ENCODE measurements at places on chromosomes 6 and 20.

GRCh38 chr20:22585786-22586493, 1.6 kb upstream of the FOXA2 start:
- DNase-seq: no peak

DNA sequence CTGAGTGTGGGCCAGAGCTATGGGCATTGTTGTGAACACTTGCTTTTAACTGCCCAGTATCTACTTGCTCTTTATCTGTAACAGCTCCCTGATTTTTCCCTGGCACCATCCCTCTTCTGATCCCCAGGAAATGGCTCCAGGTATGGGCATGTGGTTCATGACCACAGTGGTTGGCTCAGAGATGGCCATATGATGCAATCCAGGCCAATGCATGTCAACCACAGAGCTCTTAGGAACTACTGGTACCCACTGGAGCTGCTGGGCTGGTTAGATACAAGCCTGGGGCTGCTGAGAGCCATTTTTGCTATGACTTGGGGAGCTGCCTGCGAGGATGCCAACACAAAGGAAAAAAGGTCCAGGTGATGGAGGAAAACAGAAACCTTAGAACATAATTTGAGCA, 55.6 kb downstream of the KCNB1 start:
- DNase-seq: no peak

DNA sequence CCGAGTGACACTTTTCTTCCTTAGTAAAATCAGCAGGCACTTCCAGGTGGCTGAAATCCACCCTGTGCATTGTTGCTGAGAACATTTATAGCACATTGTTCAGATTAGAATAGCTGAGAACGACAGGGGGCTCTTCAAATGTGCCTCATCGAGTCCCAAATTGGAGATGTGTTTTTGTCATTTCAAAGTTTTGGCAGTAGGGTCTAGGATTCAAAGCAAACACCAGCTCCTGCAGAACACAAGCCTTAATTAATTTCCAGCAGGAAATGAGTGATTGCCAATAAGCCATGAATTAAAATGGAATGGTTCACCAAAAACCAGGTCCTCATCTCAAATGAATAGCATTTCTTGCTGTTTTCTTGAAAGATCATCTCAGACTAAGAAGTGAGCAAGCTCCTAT, 171.6 kb downstream of the PLCB1 start:
- DNase-seq: no peak

DNA sequence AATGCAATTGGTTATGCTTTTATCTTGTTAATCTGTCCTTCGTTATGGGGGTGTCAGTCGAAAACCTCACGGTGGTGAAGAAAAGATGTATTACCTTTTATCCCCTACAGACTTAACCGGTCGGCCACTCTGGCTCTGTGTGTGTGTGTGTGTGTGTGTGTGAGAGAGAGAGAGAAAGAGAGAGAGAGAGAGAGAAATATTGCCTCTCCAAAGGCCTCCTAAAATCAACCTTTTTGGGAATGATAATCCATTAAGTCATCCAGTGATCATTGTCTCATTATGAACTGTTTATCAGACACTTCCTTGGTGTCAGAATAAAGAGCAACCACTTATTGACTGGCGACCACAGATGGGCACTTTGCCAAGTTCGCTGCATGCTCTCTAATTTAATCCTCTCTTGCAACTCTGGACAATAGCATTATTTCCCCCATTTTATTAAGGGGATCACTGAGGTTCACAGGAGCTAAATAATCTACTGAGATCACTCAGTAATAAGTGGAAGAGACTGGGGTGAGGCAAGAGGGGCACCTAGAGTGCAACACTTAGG, 30.7 kb downstream of the SLC35D3 start:
- DNase-seq: no peak

DNA sequence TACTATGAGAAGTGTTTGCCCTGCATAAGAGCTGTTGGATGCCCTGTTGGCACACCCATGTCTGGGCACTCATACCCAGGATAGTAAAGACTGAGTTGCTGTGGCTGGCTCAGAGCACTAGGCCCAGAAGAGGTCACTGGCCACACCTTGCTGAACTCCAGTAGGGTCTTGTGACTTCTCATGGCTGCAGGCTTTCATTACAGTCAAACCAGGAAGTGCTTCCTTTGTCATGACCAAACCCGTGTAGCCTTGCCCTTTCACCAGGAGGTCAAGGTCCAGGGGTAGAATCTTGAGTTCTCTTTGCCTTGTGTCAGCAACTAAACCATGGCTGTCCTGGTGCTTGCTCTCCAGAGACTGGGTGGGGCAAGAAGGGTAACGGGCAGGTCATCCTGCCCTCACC, 49.5 kb downstream of the CD164 start:
- DNase-seq: peak; percentile 74

DNA sequence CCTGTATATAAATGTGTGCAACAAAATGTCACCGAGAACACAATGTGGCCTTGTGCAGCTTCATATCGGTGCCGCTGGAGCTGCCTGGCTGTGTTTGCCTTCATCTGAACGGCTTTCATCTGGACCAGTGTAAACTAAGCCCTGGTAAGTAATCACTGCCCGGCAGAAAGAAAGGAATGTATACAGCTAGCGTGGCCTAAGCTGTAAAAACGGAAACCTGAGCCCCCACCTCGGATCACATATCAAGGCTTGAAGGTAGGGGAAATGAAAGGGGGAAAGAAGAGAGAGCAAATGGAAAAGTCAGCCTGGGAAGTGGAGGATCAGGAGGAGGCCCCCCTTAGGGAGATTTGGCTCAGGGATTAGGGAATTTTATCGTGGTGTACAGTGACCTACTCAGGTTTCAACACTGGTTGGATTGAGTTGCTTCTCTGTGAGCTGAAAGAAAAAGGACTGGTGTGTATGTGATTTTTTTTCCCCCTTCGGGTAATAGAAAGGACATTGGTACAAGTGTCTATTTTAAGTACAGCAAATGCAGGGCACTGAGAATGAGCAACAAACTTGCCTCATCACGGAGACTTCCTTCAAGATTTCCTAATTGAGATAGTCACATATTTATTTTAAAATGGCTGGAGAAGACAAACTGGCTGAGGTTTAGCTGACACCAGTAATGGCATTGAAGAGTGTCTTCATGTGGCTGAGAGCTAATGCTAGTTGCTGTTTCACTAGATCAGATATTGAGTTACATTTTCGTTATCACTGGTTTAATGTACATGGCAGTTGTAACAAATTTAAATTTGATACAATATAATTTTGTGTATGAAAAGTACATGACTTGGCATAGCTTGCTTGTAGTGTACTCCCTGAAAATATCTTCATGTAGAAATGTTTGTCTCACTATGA, 3.5 kb downstream of the SOBP start:
- DNase-seq: peak; percentile 61

- DNase-seq: no peak
Observed at GRCh38 chr6:137872581-137873115, 5.6 kb downstream of the TNFAIP3 start.

DNA sequence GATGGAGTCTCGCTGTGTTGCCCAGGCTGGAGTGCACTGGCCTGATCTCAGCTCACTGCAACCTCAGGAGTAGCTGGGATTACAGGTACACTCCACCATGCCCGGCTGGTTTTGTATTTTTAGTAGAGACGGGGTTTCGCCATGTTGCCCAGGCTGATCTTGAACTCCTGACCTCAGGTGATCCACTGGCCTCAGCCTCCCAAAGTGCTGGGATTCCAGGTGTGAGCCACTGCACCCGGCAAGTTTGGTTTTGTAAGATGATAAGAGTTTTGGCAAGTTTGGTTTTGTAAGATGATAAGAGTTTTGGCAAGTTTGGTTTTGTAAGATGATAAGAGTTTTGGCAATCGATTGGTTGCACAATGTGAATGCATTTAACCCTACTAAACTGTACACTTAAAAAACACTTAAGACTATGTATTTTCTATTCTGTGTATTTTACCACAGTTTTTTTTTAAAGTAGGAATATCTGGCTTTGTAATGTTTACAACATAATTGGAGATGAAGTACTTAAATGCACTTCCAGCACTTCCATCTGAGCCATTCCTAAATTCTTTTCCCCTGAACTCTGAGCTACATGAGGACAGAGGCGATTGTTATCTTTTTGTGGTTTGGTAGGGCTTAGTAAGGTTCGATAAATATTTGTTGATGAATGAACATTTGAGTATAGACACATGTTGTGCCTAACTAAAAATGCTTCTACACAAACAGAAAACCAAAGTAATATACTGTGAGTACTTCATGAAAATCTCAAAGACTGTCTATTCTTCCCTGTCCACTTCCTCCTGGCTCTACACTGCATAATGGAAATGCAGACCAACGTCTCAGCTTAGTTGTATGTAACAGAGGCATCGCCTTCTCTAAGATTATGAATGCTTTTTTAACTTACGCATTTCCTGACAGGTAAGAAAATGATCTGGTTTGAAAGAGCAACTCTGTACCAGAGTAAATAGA, 18.8 kb downstream of the SAMHD1 start:
- DNase-seq: no peak

DNA sequence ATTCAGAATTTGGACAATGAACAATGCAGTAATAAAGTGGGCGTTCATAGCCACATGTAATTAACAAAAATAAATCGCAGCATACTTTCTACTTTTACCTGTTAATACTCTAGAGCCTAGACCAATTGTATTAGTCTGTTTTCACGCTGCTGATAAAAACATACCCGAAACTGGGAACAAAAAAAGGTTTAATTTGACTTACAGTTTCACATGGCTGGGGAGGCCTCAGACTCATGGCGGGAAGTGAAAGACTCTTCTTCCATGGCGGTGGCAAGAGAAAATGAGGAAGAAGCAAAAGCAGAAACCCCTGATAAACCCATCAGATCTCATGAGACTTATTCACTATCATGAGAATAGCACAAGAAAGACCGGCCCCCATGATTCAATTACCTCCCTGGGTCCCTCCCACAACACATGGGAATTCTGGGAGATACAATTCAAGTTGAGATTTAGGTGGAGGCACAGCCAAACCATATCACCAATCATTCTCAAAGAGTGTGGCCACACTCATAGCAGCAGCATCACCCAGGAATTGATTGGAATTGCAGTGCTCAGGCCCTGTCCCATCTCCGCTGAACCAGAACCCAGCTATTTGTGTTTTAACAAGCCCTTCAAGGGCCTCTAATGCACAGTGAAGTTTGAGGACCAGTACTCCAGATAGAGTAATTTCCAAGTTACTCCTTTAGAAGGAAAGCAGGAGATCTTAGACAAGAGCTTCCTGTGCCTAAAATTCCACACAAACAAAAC, 650.0 kb downstream of the KIF16B start:
- DNase-seq: no peak

DNA sequence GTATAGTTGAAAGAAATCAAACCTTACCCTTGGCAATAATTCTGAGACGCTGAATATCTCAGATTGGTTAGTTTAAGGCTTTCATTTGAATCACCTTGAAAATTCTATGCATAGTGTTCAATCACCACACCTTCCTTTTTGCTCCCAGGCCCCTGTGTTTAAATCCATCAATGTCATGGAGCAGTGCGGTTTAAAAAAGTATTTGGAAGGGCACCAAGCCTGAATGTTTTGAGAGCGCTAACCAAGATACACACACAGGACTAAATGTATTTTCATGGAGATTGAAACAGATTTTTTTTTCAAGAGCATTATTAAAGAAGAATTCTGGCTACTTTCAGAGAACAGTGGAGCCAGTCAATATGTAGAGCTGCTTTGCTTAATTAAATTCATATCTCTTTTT, 195.7 kb downstream of the CENPW start:
- DNase-seq: no peak

- peak; percentile 35 for DNase-seq
Observed at GRCh38 chr20:40575851-40576250, 113.2 kb downstream of the MAFB start.

DNA sequence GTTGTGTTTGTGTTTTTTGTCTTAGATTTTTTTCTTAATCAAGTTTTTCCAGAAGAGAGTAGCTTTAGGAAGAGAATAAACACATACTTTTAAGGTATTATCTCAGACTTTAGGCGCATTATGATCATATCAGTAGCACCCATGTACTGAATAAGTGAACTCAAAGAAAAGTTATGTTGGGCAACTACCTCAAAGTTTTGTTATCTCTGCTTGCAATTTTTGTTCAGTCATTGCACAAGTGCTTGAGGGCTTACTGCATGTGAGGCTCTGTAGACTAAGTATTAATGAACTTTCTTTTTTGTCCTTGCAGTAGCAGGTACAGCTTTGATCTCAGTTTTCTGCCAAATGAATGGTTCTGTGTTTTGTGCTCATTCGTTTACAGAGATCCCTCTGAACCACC, 189.0 kb downstream of the SLC16A10 start:
- DNase-seq: no peak

DNA sequence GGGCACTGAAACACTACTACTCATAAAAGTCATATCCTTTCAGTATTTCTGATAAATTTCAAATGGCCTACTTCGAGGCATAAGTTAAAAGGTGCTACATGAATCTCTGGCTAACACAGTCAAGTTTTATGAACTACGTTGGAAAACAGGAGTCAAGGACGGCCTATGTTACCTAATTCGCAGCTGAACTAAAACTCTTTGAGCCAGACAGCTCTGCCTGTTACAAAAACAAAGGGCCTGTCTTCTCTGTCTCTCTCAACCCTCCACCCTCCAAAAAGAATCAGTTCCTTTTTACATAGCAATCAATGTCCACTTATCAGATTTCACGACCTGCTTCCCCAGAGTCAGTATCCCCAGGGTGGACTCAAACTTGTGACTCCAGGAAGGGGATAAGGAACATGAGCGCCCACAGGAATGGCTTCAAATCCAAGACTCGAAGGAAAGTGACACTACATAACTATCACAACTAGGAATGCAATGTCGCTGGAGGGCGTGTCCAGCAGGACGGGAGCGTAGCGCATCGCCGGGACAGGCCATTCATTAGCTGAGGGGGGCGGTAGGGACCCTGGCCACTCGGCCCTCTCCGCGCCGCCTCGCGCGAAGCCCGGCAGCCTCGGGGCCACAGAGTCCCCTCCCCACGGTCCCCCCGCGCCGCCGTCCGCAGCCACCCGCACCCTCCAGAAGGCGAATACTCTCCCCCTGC, 591 bp downstream of the IBTK start:
- peak; percentile 74 for DNase-seq

DNA sequence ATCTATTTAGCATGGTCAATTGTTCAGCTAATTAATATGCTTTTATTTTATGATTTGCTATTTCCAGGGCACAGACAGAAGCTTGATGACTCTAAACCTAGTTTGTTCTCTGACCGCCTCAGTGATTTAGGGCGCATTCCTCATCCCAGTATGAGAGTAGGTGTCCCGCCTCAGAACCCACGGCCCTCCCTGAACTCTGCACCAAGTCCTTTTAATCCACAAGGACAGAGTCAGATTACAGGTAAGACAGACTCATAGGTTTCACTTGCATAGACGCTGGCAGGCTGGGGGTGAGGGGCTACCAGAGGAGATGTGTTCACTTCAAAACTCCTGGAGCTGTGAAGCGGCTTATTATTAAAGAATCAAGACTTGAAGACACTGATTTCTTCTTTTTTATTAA, 114.1 kb upstream of the SUPT3H start:
- DNase-seq: no peak

GRCh38 chr6:11785774-11786579, 7.4 kb upstream of the ADTRP start:
- DNase-seq: no peak

- DNase-seq: no peak
Observed at GRCh38 chr6:143963158-143963919, 44.7 kb downstream of the PLAGL1 start.

- peak; percentile 54 for DNase-seq
Observed at GRCh38 chr6:89970609-89971337, 76.5 kb downstream of the GJA10 start.
